ENCODE measurements at places on chromosomes 4 and X.

- DNase-seq: no peak
Observed at GRCh38 chr4:153095448-153096204, 108.6 kb upstream of the TRIM2 start.

DNA sequence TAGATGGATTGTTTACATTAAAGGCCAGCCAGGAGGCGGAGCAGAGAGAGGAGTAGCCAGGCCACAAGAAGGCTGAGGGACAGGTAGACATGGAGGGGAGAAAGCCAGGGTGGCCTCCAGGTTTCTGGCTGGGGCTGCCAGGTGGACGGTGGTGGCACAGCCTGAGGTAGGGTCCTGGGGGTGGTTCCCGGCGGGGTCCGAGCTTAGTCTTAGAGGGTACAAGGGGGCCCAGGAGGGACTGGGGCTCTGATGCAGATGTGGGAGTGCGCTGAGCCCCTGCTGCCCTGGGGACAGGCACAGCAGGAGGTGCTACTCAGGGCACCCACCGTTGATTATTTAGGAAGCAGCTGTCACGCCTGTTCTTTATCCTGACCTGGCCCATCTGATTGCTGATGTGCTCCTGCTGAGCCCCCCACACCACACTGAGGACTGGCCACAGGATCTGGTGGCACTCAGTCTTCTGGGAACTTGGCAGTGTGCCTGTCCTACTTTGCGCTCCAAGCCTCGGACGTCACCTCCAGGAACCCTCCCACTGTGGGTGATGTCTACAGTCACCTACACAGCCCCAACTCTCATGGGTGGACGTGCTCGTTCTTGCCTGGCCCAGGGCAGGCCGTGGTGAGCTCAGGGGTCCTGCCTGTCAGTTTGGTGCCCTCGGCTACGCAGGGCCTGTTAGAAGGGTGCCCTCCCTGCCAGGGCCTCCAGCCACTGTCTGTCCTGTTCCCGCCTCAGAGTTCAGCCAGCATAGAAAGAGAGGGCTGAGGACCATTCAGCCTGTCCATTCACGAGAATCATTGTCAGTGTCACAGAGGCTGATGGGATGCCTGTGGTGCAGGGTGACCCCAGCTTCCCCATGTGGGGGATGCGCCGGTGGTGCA is 12.0 kb downstream of the WFS1 start:
- no peak for DNase-seq

DNA sequence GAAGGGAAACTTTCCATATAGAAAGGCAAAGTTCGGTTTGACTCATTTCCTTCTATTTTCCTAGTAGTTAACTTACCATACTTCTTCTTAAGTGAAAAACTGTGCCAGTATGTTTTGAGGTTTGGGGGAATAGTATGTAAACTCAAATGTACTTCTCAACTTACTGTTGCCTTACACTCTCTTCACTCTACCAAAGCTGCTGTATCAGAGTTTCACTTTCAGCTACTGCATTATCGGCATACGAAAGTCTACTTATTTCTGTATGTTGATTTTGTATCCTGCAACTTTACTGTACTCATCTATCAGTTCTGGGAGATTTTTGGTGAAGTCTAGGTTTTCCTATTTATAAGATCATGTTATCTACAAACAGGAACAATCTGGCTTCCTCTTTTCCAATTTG is 932.7 kb downstream of the FAT4 start:
- DNase-seq: no peak

DNA sequence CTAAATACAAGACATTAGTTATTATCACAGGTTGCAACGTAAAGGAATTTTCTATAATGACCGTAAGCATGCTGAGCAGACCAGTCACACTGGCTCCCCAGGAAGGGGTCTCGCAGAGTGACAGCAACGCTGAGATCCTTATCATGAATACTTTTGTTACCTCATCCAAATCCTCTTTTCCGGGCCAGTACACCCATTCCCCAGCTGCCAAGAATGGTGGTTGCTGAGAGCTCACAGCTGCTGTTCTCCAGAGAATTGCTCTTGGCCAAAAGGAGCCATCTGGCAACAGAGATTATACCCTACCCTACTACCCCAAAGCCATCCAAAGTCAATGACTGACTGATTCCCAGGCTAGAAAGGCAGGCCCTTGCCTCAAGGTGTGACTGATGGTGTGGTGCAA is 91.6 kb downstream of the FUNDC1 start:
- DNase-seq: no peak

GRCh38 chr4:61406677-61407076 is 206.6 kb downstream of the ADGRL3 start:
- DNase-seq: no peak

GRCh38 chrX:41538707-41539106 is 91.6 kb downstream of the NYX start:
- DNase-seq: no peak

GRCh38 chrX:19625612-19626011 is 110.3 kb upstream of the MAP3K15 start:
- no peak for DNase-seq

DNA sequence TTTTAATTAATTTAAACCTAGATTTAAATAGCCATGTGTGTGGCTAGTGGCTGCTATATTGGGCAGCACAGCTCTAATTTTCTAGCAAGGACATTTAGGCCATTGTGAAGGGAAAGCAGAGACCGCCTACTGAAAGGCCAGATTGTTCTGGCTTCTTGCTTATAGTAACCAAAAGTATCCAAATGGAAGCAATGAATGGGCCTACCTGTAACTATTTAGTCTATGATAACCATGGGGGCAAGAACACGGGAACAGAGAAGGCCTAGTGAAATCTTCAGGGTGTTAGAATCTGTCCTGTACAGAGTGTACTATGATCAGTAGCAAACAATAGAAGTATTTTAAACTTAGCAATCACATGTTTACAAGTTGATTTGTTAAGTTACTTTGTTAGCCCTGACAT is 16.5 kb upstream of the HPRT1 start:
- DNase-seq: no peak

DNA sequence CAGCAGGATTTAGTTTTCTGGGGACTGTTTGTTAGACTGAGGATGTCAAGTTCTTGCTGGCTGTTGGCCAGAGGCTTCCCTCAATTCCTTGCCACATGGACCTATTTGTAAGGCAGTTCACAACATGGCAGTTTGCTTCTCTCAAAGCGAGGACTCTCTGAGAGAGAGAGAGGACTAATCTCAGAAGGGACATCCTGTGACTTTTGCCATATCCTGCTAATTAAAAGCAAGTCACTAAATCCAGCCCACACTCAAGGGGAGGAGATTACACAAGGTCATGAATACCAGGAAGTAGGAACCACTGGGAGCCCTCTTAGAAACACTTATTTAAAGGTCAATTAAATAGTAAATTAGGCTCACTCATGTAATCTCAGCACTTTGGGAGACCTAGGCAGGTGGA is 38.2 kb downstream of the PPP1R2C start:
- DNase-seq: no peak

DNA sequence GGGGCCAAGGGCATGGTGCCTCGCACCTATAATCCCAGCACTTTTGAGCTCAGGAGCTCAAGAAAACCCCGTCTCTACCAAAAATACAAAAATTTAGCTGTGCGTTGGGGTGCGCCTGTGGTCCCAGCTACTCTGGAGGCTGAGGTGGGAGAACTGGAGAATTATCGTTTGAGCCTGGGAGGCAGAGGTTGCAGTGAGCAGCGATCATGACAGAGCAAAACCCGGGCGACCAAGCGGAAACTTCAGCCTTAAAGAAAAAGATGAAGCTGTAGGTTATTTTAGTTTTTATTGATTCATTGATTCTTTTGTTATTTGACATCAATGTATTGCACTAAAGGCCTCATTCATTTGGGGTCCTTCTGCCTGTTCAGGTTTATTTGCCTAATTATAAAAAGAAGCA is 5.4 kb downstream of the TMPRSS11F start:
- no peak for DNase-seq

DNA sequence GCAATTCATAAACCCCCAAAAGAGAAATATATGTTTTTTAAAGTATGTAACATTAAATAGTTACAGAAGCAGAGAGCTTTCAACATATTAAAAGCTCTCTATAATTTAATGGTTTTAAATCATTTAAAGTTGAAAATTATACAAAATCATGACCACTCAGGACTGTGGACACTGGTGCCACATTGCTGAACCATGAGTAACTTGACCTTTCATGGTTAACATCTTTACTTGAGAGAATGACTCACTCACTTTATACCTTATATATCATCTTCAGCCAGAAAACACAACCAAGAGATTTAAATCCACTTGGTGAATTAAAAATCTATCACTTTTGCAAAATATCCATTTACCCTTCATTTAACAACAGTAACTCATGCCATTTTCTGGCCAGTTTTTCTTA is 584.3 kb upstream of the SMIM31 start:
- DNase-seq: no peak

GRCh38 chr4:187795737-187796136 is 199.8 kb upstream of the ZFP42 start:
- no peak for DNase-seq

DNA sequence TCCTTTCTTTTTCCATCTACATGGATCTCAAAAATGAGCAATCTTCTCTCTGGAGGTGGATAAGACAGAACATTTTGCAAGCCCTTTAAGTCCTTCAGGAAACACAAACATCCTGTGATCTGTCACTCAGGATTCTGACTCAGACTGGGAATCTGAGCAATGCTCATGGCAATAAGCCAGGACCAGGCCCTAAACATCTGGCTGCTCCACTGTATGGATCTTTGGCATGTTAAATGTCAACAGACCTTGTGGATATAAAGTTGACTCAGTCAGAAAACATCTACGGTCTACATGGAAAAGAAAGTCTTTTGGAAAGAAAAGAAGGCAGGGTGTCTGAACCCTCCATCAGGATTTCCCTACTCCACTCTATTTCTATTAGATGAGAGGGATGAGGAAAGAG is 17.8 kb upstream of the CHIC2 start:
- peak; percentile 91 for DNase-seq

GRCh38 chrX:40284852-40285251 is 187.1 kb upstream of the BCOR start:
- no peak for DNase-seq

Measured in AG08395 (cell line).